ENCODE measurements at places on chromosomes 12 and 14. TPM values are rescaled to one million over a fixed set of nuclear protein-coding genes. Genes with fewer than 3 reads are reported as not detected.

NPFF gene
- not detected for polyA plus RNA-seq

SERPINA5 gene
- not detected for polyA plus RNA-seq

CCDC177 gene
- polyA plus RNA-seq = not detected

CACNA1C gene
- polyA plus RNA-seq = 0.10 TPM

PTPRR gene
- polyA plus RNA-seq = not detected

DNA sequence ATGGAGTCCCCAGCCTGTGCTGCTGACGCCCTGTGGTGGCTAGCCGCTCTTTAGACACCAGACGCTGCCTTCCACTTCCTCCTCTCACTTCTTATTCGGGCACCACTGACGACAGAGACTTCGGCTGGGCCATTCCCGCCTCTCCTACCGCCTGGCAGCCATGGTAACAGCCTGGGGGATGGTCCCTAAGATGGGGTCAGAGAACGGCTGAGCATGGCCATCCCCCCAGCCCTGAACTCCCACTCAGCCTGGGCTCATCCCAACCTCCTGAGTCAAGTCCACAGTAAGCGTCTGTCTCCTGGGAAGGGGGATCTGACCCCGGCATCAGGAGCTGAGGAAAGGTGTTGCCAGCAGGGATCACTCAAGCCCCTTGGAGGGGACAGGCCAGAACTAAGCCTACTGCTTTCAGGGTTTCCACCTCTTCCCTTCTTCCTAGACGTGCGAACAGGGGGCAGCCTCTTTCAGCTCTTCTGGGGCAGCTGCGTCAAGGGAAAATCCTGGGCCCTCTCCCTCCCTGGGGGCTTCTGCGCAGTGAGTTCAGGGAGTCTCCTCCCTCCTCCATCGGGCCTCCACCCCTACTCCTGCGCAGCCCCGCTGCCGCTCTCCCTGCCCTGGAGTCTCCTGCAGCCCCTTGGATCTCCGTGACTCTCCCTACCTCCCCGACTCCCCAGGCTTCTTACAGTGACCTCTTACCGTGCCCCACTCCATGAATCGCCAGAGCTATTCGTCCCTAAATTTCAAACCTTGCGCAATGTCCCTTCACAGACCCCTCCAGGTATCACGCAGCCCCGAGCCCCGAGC, 643 bp upstream of the TAMALIN start:
- no peaks in the 10 kb centered on the region for H3K27me3 ChIP-seq
- peaks cover 19% of the 10 kb centered on the region for H3K4me1 ChIP-seq
- no peak overlapping the region for H3K27ac ChIP-seq
- H3K36me3 ChIP-seq = peaks cover 6% of the 10 kb centered on the region
- DNase-seq = peak; percentile 17
- no peak overlapping the region for H3K4me3 ChIP-seq

SCN8A gene
- polyA plus RNA-seq = 0.83 TPM

- H3K27ac ChIP-seq = no peak overlapping the region
- no peaks in the 10 kb centered on the region for H3K36me3 ChIP-seq
- no peaks in the 10 kb centered on the region for H3K4me1 ChIP-seq
- no peaks in the 10 kb centered on the region for H3K27me3 ChIP-seq
- DNase-seq = no peak
These were observed 24.0 kb upstream of the ESRRB start for GRCh38 chr14:76351941-76352340.
